ENCODE measurements at places on chromosomes 7 and 10. TPM values are rescaled to one million over a fixed set of nuclear protein-coding genes. Genes with fewer than 3 reads are reported as not detected.

PSMC2 gene
- 457 TPM for total RNA-seq

GRID2IP gene
- not detected for total RNA-seq

ADCY1 gene
- total RNA-seq: 2.3 TPM

DNA sequence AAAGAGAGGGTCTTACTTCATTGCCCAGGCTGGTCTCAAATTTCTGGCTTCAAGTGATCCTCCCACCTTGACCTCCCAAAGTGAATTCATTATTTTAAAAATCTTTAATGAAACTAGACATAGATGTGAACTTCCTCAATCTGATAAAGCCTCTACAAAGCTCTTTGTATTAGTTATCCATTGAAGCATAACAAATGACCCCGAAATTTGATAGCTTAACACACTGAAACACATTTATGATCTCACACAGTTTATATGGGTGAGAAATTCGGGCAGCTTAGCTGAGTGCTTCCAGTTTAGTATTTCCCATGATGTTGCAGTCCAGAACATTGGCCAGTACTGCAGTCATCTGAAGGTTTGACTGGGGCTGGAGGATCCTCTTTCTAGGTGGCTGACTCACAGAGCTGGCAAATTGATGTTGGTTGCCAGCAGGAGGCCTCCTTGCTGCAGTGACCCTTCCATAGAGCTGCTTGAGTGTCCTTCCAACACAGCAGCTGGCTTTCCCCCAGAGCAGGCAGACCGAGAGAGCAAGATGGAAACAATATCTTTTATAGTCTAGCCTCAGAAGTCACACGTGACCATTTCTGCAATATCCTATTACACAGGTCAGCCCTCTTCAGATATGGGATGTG lies 16.6 kb upstream of the WNT8B start:
- no peak for DNase-seq

DNA sequence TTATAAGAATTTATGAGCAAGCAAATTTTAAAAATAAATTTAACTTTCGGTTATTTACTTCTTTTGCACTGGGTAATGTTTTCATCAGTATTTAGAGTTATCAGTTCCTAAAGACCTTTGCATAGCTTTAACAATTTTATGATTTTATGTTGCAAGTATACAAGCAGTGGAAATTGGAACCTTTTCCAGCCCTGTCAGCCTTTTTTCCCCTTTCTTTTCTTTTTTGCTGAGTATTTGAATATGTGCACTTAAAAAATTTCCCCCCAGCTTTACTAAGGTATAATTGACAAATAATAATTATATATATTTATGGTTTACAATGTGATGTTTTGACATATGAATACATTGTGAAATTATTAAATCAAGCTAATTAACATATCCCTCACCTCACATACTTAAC lies 62.6 kb downstream of the MKLN1 start:
- no peak for DNase-seq

GRCh38 chr7:102061981-102062390 lies 224.7 kb upstream of the SH2B2 start:
- peak; percentile 78 for DNase-seq

- no peak for DNase-seq
Measured at GRCh38 chr7:27098578-27099451, 3.0 kb upstream of the HOXA1 start.

- no peak for DNase-seq
Measured at GRCh38 chr7:68125168-68125567, 1128.5 kb downstream of the TYW1 start.

DNA sequence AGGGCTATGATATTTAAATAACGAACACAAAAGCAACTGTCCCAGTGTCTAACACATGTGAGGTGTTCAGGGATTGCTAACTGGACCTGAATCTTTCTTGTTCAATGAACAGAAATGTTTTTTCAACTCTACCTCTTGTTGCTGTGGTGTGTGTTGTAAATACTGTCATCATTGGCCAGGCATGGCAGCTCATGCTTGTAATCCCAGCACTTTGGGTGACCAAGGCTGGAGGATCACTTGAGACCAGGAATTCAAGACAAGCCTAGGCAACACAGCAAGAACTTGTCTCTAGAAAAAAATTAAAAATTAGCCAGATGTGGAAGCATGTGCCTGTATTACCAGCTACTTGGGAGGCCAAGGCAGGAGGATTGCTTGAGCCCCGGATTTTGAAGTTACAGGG lies 1250.9 kb downstream of the TYW1 start:
- DNase-seq: no peak
